Activated CD8-positive, alpha-beta memory T cell treated with anti-CD3 and anti-CD28 coated beads, Interleukin-2, amount 50 U/mL, for 48 hours (primary cell): ENCODE measurements at places on chromosomes 3 and 15.

DNA sequence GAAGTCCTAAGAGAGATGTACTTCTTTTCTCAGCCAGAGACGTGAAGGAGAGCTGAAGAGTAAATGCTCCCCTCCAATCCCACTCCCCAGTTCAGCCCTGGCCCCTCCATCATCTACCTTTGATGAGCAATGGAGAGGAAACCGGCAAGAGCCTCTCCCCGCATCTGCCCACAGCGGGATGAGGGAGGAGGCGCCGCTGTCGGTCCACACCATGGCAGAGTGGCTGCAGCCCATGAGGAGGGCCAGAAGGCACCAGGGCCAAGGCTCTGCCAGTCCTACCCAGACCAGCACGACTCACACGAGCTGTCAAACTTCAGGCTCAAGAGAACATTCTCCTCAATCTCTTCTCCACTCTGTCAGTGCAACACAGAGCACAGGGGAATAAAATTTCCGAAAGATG is 129.8 kb downstream of the OSBPL10 start:
- DNase-seq = no peak

GRCh38 chr15:51350723-51351122 is 9.3 kb downstream of the GLDN start:
- no peak for DNase-seq

- no peak for DNase-seq
Measured at GRCh38 chr15:73323956-73324355, 44.8 kb downstream of the HCN4 start.

- DNase-seq = no peak
Measured at GRCh38 chr3:33233884-33234283, 15.3 kb upstream of the SUSD5 start.

GRCh38 chr15:99645951-99646350 is 80.2 kb downstream of the MEF2A start:
- no peak for DNase-seq

DNA sequence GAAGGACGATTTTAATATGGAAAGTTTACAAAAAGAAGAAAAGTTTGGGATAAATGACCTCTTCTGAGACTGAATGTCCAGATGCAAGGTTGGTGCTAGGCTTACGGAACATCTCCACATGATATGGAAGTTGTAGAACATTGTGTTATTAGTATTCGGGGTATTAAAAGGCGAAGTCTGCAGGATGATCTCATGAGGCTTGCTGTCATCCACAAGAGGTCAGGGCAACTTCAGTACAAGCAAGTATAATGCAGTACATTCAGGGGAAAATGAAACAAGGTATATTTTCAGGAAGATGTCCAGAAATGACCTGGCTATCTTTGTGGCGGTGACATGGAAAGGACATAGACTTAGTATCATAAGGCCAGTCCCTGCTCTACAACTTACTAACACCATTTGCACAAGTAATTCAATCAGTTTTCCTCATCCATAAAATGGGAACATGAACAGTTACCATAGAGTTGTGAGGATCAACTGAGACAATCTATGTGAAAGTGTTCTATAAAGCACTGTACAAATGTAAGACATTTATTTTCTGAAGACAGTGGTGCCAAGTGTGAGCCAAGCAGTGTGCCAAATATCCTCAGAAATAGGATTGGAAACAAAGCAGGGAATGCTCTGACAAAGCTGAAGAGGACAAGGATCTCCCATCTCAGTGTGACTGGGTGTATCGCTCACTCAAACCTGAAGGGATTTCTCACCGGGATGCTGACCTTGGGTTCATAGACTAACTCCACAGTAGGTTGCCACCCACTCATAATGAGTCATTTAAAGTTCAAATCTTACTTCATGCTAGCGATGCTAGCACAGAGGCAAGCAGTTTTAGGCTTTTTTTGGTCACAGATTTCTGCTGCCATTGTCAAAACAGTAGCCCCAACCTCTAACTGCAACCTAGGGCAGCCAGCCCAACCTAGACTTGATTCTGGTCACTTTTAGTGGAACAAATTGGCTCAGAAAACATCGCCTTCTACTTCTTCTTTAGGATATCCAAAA is 118.3 kb downstream of the TIGIT start:
- DNase-seq = peak; percentile 54

DNA sequence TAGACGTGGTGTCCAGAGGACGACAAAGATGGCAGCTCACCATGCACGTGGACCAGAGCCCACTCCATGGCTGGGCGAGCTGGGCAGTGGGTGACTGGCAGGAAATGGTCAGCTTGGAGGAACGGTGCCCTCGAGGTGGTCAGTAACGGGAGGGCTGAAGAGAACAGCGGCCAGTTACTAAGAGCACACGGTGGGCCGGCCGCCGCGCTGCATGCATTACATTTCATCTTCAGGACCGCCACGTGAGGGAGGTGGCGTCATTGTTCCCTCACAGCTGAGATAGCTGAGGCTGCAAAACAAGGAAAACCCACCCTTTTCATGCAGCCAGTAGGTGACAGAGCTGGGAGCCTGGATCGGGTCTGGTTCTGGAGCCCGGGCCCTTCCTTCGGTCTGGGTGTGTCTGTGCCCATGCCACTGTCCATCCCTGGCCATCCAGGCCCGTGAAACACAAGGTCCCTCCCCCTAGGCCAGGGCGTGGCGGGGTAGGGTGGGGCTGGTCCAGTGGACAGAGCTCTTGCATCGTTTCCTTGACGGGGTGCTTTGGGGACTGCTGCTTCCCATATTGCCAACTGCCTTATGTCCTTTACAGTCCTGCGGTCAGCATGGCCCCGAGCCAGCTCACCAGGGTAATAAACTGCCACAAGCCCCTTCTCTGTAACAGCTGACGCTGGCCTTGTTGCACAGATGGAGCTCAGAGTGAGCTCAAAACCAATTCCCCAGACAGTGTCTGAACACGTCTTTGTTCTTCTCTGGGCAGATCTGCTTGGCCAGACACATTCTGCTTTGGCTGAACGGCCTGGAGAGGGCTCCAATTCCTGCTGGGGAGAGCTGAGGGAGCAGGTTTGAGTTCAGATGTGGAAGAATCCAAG is 51.8 kb downstream of the RGMA start:
- DNase-seq = no peak

DNA sequence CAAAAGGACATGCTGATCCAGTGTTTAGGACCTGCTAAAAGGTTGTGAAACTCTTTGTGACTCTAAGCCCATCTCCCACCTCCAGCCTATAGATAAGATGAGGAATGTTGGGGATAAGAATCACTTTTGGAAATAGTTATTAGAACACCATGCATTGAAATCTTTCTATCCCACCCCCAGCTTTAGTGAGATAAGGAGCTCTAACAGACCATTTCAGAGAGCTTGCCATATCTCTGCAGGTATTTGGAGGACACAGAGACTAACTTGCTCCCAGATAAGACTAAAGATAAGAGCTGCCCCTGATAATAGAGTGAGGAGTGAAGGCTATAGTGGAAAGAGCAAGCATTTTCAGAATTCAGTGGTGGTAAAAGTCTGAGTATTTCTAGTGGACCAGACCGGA is 53.1 kb upstream of the GNB4 start:
- DNase-seq = no peak

- DNase-seq = no peak
Measured at GRCh38 chr15:43775411-43775965, 1.3 kb downstream of the ELL3 start.

GRCh38 chr15:96553931-96554330 is 223.4 kb downstream of the NR2F2 start:
- DNase-seq = no peak

GRCh38 chr15:68205954-68206539 is 915 bp upstream of the CALML4 start:
- peak; percentile 46 for DNase-seq

GRCh38 chr3:82100378-82100777 is 338.9 kb upstream of the GBE1 start:
- DNase-seq = no peak

GRCh38 chr15:100818927-100819326 is 60.7 kb upstream of the ALDH1A3 start:
- DNase-seq = no peak

GRCh38 chr15:67902579-67903009 is 62.7 kb upstream of the RNU6-1 start:
- DNase-seq = no peak

DNA sequence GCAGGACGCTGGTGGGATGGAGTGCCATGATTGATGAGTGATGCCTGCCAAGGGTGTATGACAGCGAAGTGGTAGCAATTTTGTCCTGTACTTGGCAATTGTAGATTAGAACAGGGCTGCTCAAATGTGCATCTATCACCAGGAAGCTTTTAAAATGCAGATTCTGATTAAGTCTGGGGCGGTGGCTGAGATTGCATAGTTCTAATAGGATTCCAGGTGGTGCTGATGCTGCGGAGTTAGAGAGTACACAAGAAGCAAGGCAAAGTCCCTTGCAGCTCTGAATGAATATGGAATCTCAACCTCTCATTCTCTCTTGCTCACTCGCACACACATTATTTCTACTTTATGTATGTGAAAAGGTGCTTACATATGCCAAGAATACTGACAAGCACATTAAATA is 670.4 kb downstream of the FHIT start:
- DNase-seq = no peak

GRCh38 chr3:78985981-78986380 is 781.8 kb downstream of the ROBO1 start:
- DNase-seq = no peak
